NCI-H2227 treated with DMSO at 0.1 percent for 48 hours (cell line): ENCODE measurements at places on chromosomes 6 and 20.

- no peak for DNase-seq
Observed at GRCh38 chr6:79030023-79030422, 48.0 kb downstream of the PHIP start.

DNA sequence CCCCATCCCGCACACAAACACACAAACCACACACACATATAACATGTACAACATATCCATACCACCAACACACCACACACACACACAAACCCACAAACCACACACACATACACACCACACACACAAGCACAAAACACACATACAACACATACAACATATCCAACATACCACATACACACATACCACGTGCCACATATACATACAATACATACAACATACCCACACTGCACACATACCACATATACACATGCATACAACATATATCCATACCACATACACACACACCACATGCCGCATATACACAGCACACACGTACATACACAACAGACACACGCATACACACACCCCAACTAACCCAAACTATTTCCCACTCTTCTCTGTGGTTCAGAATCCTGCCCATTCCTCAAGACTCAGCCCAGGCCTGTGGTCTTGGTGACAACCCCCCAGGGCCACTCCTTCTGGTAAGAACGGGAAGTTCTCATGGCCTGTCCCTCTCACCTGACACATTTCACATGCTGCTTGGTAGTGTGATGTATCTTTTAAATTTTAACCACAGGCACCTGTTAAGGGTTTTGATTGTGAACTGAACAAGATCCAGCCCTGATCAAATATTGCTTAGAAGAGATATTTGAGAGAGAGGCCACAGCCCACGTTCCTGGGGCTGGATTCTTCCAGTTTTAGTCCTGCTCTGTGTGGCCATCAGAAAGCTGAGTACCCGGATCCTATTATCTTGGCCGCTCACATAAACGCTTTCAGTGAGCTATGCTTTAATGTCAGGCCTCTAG, 55.9 kb upstream of the KCNK16 start:
- DNase-seq = no peak

DNA sequence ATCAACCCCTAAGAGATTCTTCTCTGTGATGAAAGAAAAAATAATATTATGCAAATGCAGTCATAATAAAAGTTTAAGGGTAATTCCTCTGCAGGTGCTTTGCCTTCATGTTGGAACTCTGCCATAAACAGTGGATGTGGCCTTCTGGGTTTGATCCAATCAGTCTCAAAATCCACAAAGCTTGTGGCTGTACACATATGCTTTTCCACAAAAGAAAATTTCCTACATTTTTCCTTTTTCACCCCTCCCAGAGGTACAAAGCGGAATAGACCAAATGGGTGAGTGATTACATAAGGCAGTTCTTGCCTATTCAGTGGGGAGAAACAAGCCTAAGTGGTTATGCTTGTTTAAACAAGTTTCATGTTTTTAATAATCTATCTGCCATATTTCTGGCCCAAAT, 16.7 kb downstream of the CALHM5 start:
- DNase-seq = no peak

- no peak for DNase-seq
Observed at GRCh38 chr6:20700375-20700774, 166.1 kb downstream of the CDKAL1 start.

GRCh38 chr6:7338031-7338430, 25.0 kb upstream of the SSR1 start:
- no peak for DNase-seq

DNA sequence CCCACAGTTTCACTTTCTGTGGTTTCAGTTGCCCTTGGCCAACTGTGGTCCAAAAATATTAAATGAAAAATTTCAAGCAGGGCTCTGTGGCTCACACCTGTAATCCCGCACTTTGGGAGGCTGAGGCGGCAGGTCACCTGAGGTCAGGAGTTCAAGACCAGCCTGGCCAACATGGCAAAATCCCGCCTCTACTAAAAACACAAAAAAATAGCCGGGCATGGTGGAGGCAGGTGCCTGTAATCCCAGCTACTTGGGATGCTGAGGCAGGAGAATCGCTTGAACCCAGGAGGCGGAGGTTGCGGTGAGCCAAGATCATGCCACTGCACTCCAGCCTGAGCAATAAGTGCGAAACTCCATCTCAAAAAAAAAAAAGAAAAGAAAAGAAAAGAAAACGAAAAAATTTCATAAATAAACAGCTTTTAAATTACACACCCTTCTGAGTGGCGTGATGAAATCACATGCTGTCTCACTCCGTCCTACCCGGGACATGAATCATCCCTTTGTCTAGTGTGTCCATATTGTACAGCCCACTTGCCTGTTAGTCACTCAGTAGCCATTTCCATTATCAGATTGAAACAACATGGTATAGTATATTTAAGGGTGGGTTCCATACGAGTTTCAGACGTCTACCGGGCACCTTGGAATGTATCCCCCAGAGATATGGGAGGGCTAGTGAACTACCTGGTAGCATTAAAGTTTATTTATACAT, 11.7 kb downstream of the PTPRK start:
- DNase-seq = no peak

DNA sequence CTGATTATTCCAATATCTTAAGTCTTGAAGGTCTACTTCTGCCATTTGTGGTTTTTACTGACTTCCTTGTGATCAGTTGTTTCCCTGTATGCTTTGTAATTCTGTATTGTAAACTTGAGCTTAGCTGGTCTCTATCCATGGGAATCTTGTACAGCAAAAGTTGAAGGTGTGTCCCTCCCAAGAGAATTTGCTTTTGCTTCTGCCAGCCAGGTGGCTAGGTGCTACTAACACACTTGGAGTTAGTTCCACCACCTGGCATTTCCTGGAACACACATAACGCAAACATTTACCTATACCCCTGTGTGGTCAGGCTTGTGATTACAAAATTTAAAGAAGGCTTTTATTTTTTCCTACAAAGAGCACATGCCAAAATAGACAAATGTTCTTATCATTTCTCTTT, 141.2 kb downstream of the GRM4 start:
- no peak for DNase-seq

- DNase-seq = no peak
Observed at GRCh38 chr6:77462359-77463307, 658 bp downstream of the HTR1B start.

DNA sequence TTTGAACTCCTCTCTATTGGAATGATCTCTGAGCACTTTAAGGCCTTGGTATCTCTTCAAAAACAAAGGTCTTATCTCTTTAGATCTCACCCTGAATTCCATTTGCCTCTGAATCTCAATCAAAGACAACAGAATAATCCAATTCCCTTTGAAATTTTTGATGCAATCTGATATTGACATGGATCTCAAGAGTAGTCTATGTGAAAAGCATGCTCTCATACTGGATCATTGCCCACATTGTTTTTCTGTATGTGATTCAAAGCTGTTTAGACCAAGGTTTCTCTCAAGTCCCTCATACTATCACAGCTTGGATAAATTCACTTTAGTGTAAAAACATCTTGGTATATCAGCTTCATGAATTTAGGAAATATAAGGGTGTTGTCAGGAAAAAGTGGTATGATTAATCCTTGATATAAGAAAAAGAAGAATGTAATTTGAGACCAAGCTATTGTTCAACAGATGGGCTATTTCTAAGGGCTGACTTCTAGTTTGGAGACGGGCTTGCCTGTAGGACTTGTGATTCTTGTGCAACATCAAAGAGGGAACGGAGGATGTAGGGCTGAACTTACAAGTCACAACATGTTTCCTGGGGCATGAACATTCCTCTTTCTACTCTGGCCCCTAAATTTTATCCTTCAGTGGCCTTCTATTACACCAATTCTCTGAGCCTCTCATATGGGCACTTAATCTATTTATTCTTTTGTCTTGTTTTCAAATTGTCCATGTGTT, 77.9 kb upstream of the CITED2 start:
- no peak for DNase-seq

GRCh38 chr6:87122477-87122876, 27.6 kb upstream of the CGA start:
- DNase-seq = no peak

DNA sequence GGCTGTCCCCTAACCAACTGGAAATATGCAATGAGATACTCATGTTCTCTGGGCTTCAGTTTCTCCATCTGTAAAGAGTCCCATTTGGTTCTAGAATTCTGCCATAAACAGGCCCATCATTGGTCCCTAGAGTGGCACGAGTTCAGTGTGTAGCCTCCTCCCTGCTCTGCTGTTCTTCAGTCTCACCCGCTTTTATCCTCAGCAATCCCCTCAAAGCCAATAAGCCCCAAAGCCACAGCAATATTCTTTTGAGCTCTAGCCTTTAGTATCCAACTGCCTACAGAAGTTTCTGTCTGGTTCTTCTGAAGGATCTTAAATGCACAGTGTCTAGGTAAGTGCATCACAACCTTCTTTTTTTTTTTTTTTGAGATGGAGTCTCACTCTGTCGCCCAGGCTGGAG, 9.8 kb upstream of the MRPS18A start:
- DNase-seq = no peak

- no peak for DNase-seq
Observed at GRCh38 chr20:24815196-24815815, 133.8 kb upstream of the CST7 start.

DNA sequence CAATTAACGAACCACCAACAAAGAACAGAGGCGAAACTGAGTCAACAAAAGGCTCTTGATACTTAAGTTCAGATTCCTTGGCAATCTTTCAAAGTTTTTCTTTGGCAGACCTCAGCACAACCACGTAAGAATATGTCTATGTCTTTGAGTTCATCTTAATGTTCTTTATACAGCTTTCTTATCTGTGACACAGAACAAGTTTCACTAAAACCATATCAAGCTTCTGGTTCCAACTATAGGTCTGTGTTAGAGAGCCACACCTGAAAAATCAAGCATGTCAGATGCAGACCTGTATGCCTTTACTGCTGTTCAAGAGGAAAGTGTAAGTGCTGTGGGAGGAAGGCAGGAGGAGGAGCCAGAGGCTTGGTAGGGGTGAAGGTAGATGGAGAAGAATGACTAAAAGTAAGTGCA, 271.3 kb downstream of the KHDC1L start:
- no peak for DNase-seq

GRCh38 chr20:23550227-23550626, 18.1 kb downstream of the CST9L start:
- DNase-seq = no peak

- DNase-seq = no peak
Observed at GRCh38 chr20:34582911-34583310, 24.4 kb downstream of the MAP1LC3A start.

GRCh38 chr20:61571221-61571620, 319.2 kb downstream of the CDH4 start:
- DNase-seq = no peak

GRCh38 chr20:36313476-36313875, 7.3 kb downstream of the DLGAP4 start:
- DNase-seq = no peak

DNA sequence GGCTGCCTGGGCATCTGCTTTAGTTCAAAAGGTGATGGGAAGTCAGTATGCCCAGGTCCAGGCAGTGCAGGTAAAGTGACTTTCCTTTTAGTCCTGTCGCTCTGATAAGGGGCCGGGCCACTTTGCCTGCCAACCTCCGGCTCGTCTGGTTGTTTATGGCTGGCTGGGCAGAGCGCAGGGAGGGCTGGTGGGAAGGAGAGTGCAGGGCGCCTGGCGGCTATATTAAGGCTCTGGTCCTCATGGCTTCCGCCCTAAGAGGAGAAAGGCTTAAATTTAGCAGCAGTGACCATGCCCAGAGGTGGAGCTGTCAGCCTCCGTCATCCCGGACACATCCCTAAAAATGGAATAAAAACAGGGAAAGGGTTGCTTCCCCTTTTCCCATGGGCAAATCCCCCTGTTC, 14.6 kb downstream of the GATA5 start:
- no peak for DNase-seq

DNA sequence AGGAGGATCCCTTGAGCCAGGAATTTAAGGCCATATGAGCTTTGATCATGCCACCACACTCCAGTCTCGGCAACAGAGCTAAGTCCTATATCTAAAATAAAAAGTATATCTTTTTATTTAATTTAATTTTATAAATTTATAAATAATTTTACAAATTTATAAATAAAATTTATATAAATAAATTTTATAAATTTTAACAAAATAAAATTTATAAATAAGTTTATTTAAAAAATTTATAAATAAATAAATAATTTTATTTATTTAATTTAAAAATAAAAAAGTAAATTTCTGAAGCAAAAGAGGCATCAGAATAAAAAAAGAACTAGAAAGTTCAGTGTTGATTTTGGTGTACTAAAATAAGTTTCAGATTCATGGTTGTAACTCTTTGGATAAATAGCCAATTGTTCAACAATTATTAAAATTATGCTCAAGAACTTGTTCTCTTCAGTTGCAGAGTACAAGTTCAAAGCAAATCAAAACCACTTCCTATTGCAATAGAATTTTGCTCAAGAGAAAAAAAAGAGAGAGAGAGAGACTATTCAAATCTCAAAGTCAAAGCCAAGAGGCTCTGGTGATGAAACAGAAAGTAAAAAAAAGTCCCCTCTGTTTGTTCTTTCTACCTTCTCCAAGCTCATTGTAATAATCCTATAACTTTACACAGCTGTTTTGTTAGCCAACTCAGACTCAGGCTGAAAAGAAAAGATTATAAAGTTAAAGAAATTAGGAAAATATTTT, 547.5 kb upstream of the ADGRB3 start:
- no peak for DNase-seq

DNA sequence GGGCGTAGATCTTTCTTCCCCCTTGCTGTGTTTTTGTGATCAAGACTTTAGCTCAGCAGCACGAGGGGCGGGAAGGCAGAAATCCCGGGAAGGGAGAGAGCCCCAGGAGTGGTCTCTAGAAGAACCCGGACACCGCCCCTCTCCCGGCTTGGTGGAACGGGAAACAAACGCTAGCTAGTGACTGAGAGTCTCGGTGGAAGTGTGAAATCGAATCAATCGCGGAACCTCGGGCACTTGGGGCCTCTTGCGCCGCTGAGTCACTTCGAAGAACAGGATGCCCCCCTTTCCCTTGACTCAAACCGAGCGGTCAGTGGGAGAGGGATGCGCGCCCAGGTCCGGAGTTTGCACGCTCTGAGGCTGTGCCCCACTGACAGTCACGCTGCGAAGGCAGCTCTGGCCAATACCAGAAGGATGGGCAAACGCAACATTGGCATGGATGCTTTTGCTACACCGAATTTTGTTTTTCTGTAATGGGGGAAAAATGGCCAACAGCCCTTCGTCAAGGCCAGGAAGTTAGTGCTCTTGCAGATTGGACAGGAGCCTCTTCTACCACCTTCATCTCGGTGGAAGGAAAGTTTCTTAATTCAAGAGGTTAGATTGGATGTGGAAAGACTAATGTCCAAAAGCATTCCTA, 1.6 kb upstream of the OLIG3 start:
- no peak for DNase-seq

GRCh38 chr6:122631571-122632249, 21.5 kb downstream of the PKIB start:
- no peak for DNase-seq

DNA sequence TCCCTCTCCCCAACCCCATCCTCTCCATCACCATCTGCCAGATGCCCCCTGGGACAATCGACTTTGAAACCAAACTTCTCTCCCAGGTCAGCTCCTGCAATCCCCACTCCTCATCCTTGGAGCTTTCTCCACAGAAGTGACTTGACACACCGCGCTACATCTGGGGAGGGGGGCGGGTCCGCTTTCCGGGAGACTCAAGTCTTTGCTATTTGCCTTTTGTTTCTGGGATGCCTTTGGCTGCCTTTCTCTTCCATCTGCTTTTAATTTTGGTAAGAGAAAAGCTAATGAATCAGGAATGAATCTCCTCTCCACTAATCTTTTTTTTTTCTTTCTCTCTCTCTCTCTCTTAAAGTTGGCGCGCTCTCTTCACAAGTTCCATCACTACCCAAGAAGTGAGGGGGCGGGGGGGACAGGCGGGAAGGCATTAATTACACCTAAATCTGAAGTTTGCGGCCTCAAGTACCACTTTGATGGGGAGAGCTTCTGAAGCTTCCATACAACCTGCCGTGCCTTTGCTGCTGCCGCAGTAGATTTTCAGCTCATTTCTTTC, 664 bp upstream of the TPBG start:
- no peak for DNase-seq
